ENCODE measurements at places on chromosomes 5 and 9.
A peak's percentile ranks its signal among the peaks of the same experiment; 100 is the strongest.

DNA sequence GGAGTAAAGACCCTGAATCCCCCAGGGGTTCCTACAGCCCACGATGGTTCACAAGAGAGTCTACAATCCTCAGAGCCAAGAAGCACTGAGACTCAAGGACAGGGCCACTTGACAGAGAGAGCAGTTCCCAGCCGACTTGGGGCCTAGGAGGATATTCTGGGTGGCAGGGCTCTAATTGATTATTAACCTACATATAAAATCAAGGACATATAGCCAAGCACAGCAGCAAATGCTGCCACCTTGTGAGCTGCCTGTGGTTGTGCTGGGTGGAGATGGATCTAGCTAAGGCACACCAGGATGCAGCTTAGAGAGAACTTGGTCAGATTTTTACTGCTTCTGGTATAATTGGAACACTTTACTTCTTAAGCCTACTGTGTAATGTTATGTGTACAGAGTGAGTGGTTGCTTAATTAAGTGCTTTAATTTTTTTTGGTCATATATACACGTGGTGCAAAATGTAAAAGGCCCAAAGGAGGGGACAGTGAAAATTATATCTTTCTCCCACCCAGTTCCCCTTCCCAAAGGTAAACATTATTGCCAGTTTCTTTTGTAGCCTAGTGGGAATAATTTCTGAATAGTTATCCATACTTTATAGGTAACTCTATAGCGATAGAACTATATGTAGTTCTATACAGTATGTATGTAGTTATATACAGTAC is 78.8 kb downstream of the F2RL2 start:
- DNase-seq: no peak

DNA sequence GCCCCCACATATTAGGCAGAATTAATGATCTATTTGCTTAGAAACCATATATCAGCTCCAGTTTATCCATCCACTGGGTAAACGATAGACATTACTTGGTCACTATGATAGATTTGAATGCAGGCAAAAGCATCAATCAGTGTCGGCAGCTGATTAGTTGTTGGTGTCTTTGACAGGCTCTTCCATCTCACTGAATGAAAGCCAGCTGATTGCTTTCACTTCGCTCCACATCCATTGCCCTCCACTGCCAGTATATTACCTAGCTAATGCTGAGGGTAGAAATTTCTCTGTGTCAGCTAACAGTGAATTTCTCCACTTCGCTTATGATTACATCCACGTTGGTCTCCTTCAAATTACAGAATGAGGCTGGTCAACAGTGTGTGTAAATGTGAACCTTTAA is 821.3 kb upstream of the TYRP1 start:
- DNase-seq: no peak

DNA sequence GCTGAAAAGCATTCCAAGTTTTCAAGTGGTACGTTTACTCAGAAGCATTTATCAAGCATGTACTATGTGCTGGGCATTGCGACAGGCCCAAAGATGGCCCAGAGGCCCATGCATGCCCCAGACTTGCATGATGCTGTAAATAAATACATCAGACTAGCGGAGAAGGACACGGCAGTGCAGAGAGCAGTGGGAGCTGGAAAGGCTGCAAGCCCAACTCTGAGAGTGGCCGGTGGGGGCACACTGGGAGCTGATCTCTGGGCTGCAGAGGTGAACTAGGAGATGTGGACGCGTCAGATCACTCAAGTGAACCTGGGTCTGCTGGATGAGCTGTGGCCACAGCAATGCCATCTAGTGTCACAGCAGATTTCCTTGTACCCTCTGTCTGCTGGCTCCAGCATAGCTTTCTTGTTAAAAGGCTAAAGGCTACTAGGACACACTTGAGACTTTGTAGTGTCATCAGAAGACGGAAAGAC is 246.9 kb downstream of the FANCC start:
- no peak for DNase-seq

GRCh38 chr5:20515606-20516005 is 527.6 kb upstream of the CDH18 start:
- DNase-seq: no peak

DNA sequence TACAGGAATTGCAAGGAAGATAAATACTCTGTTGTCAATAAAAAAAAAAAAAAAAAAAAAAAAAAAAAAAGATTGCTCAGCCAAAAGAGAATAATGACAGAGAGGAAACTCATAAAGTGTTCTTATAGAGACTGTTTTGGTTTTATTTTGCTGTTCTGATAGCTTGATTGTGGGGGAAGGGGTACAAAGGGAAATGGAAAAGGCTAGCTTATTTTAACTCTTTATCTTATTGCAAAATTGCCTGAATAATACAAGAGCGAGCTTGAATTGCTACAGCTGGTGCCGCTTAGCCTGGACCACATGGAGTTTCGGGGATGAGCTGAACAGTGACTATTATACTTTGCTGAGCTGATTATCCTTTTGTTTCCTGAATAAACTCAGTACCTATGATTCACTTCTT is 31.0 kb upstream of the SHISAL2B start:
- no peak for DNase-seq

DNA sequence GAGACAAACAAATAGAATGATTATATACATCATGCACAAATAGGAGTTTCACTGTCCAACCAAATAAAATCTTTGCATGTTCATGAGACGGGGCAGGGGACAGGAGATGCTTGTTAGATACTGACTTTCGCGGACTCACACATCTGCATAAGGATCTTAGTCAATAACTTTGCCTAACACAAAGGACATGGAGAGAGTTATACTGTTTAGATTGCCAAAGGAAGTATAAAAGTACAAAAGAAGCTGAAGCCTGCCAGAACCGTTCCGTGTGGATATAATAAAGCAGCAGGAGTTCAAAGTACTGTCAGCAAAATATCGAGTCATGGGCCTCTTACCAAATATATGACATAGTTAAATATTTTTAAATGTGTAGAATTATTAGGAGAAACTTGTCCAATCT is 1148.4 kb downstream of the EFNA5 start:
- no peak for DNase-seq

DNA sequence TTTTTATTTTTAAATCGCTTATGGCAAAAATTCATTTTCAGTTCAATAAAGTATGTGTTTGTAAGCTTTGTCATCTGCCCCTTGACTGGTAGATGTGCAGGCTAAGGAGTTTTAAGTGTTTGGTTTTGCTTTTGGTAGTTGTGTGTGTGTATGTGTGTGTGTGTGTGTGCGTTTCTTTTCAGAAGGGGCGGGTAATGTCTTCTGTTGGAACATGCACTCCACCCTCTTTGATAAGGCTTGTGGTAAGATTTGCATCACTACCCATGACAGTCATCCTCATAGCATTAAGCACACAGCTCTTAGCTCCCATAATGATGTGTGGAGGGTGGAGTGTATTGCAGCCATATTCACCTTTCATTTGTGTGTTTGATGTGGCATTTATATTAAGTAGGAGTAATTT is 92.1 kb upstream of the FSD1L start:
- no peak for DNase-seq

GRCh38 chr5:57785946-57786345 is 303.3 kb upstream of the ACTBL2 start:
- DNase-seq: no peak

DNA sequence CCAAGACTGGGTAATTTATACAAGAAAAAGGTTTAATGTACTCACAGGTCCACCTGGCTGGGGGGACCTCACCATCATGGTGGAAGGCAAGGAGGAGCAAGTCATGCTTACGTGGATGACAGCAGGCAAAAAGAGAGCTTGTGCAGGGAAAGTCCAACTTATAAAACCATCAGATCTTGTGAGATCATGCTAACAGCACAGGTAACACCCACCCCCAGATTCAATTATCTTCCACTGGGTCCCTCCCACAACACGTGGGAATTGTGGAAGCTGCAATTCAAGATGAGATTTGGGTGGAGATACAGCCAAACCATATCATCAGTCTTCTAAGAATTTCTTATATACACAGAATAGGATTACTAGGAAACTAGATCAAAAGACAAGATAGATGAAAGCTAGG is 555.6 kb downstream of the PRR16 start:
- no peak for DNase-seq

DNA sequence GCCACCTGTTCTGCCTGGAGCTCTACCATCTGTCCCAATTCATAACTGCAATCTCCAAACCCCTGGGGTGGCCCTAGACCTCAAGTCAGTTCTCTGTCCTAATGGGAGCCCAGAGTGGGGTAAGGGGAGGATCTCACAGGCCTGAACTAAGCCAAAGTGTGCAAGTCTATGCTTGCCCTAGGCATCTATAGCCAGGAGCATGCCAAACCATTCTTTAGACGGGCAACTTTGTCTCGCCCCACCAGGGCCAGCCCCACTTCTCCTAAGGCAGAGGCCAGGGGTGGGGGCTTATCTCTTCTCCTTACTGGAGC is 3.3 kb downstream of the ACSL6 start:
- DNase-seq: no peak

GRCh38 chr5:135826994-135827671 is 7.3 kb upstream of the SLC25A48 start:
- DNase-seq: no peak

DNA sequence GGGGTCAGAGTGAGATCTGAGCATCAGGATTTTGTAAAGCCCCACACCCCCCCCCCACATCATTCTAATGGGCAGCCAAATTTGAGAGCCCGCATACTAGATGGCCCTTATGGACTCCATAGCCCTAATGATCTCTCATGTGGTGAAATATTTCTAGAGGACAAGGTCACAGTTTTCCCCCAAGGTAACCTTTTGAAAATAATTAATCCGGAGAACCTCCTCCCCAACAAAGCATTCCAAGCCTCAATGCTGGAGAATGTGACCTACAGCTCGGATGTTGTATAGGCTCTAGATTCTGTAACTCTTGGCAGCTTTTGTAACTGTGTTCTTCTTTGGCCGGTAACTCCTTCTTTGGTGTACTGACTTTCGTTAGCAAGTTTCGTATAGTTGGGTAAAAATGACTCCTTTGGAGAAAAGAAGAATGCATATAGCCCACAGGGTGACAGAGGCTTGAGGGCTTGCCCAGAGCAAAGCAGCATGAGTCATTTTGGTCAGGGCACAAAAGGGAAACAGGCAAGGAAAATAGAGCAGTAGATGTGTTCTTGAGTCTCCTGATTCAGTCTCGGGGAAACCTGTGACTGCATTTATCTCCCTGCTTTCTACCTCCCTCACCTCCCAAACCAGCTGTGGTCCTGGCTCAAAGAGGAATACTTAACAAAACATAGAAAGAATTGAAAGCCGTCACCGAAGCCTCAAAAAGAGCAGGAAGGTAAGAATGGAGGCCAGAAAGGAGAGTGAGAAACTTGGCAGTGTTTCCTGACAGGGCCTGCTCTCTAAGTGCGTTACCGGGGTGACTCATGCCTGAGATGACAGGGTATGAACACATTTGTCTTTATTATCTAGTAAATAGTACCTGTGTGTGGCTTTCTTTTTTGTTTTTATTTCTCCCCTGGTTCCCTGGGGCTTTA is 6.6 kb upstream of the XPA start:
- no peak for DNase-seq

DNA sequence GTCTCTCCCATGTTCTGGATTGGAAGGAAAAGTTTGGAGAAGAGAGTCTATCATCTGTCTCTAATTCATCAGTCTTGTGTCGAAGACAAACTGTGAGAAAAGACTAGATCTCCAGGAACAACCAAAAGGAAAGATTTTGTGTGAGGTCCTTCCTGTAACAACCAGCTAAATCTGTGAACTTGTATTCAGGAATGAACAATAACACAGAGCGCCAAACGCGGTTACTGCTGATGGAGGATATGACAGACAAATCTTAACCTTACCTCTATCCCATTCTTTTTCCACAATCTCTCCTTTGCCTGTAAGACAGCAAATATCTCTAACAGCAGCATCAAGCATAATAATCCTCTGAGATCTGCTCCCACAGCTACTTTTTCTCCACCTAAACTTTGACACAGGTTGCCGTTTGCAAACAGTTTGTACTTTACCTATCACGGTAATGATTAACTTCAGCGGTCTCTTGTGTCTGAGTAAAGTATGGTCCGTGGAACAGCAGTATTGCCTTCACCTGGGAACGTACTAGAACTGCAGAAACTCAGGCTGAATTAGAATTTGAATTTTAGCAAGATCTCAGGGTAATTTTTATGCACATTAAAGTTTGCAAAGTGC is 387.6 kb downstream of the ELAVL2 start:
- no peak for DNase-seq

DNA sequence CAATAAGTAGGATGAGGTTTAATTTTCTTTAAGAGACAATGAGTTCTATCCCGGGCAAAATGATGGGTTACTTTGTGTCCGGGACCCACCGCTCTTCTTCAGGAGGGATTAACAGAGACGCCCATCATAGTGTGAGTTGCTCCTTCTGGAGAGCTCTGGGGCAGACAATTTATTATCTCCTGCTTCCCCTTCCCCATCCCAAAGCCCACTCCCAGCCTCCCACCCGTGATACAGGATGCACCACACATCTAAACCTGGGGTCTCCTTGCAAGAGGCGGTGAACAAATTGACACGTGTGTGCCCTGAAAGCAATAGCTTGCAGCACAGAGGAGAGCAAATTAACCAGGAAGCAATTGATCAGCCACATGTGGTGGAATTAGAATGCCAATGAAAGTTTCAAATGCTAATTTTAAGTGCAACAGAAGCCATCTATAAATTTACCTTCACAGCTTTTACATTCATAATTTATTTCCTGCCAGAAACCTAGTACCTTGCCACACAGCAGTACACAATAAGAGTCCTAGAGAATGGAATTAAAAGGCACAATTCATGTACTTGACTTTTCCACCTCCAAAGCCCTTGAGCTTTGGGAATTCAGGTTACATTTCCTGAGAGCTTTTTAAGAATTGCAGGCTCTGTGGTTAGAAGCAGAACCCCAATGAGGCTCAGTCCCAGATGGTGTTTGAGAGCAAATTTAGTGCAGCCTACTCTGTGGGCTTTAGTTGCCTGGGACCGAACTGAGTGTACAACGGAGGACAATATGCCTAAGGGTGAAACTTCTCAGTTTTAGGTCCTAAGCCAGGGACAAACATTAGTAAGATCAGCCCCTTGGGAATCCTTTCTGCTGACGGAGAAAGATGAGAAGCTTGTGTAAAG is 399.6 kb downstream of the MED10 start:
- DNase-seq: peak; percentile 80

DNA sequence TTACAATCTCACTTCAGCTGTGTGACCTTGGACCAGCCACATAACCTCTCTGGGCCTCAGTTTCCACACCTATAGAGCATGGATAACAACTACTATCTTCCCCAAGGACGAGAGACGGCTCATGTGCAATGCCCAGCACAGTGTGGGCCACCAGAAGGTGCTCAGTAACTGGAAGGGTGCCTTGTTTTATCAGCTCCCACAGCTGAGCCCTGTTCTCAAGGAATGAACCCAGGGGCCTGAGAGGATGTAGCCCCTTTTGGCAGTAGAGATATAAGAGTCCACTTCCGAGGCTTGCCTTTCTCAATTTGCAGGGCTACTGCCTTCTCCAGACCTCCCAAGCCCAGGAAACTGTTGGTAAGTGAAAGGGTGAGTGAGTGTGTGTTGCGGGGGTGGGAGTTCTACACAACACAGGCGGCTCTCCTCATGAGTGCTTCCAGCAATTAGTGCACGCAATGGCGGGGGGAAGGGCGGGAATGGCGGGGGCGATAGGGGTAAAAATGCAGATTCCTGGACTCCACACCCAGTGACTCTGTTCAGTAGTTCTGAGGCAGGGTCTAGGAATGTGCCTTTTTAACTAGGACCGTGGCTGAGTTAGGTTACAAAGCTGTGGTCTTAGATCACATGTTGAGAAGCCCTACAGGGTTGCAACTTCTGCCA is 185.1 kb downstream of the FSTL4 start:
- DNase-seq: peak; percentile 89
